NCI-H2081 (cell line): ENCODE measurements at places on chromosomes 13 and 19.

DNA sequence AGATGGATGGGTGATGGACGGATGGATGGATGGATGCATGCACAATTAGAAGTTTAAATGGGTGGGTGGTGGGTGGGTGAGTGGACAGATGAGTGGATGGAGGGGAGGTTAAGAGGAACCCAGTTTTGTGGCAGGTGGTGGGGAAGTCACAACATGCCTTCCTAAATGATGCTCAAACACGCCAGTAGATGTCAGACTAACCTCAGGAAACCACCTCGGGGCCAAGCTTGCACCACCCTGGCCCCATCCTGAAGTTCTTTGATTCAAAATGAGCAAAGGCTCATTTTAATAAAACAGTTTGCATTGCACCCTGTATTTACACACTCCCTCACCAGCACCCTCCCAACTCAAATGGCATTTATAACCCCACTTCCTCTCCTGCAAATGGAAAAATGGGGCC is 91.4 kb upstream of the CACNA1A start:
- DNase-seq: peak; percentile 86

- DNase-seq: no peak
Measured at GRCh38 chr13:58004751-58005150, 373.2 kb downstream of the PCDH17 start.

DNA sequence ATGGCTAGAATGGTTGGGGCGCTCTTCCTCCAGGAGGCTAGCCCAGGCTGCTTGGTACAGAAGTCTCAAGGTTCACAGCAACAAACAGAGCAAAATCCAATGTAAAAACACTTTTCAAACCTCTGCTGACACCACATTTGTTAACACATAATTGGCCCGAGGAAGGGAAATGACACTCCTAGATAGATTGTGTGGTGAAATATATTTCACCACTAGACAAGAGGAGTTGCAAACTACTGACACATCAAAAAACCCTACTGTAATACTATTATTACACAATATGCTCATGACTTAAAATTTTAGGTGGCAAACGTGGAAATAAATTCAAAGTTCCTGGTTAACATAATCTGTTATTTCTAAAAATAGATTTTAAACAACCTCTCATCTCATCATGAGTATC is 643.6 kb downstream of the PCDH9 start:
- DNase-seq: no peak

- no peak for DNase-seq
Measured at GRCh38 chr19:48518207-48518606, 6.6 kb upstream of the LMTK3 start.

DNA sequence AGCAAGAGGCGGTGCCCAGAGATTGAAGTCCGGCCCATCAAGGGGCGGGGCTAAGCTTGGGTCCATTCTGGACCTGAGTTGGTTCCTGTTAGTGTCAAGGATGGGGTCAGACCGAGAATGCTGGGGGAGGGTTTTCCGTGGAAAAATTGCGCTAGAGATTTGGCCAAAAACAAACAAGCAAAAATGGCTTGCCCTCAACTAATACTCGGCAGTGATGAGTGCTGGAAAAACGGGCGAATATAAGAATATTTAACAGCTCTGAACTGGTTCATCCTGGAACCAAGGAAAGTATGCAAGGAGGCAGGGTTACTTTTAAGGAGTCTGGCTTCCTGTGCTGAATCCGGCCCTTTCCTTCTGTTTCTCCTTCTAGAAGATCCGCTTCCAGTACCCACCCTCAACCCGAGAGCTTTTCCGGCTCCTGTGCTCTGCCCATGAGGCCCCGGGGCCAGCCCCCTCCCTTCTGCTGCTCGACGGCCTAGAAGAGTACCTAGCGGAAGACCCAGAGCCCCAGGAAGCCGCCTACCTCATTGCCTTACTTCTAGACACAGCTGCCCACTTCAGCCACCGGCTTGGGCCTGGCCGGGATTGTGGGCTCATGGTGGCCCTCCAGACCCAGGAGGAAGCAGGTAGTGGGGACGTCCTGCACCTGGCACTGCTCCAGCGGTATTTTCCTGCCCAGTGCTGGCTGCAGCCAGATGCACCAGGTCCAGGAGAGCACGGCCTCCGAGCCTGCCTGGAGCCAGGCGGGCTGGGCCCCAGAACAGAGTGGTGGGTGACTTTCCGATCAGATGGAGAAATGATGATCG is 880 bp downstream of the SWSAP1 start:
- DNase-seq: peak; percentile 68

- no peak for DNase-seq
Measured at GRCh38 chr19:6041071-6041470, 63.1 kb upstream of the RANBP3 start.

- no peak for DNase-seq
Measured at GRCh38 chr13:112802802-112803195, 113.0 kb downstream of the ATP11A start.

DNA sequence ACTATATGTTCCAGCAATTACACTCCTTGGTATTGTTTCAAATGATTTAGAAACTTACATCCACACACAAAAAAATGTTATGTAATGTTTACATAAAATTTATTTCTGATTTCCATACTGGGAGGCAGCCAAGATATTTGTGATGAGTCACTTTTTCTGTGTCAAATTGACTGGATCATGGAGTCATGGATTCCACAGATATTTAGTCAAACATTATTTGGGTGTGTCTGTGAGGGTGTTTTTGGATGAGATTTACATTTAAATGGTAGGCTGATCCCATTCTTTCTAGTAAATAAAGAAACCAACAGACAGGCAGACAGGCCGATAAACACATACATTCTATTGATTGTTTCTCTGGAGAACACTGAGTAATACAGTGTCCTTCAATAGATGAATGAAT is 562.8 kb downstream of the SLITRK6 start:
- DNase-seq: peak; percentile 3

DNA sequence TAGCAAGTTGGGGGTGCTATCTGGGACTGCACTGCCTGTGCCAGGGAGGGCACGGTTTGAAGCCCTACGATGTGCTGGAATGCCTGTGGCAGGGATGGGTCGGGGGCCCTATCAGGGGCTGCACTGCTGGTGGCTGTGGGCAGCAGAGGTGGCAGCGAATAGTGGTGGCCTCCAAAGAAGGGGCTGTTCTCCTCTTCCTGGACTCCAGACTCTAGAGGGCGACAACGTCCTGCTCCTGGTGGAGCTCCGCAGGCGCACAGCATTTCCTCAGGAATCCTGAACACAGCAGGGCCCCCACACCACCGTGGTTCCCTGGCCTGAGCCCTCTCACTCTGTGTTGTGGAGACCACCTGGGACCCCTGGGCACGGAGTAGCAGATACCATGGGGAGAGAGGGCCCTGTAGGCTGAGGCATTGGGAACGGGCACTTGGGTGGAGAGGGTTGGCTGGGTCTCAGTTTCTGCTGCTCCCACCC is 145.6 kb downstream of the TNFRSF19 start:
- no peak for DNase-seq

DNA sequence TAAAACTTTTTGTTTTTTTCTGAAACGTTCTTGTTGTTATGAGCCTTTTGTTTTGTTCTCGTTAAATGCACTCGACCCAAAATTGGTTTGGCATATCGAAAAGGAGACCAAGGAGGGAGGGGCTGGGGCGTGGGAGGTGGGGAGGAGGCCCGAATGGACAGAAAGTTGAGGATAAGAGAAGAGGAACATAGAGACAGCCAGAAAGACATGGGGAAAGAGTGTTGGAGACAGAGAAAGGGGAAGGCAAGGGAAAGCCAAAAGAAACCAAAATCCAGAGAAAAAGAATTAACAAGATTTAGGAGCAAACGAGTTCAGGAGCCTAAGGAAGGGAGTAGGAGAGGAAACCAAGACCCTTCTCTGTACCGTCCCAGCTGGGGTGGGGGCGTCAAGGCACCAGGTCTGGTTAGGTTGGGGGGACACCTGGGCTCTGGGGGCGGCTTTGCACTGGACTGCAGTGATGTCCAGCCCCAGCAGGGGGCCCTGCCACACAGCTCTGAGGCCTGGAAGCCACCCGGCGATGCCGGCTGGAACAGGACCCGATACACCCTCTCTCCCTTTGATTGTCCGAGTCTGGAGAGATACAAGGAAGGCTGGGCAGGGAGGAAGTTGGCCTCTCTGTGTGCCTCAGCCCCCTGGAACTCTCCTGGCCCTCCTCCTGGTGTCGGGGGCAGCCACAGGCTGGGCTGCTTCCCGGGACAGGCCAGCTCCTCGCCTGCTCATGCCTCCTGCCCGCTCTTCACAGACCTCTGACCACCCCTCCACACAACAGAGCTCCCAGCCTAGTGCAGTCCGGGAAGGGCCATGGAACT is 11.6 kb upstream of the ASF1B start:
- DNase-seq: no peak

- no peak for DNase-seq
Measured at GRCh38 chr13:111919286-111919685, 147.7 kb upstream of the SOX1 start.

GRCh38 chr19:2236314-2237050 is at the start of the genes PLEKHJ1 and SF3A2:
TSS of gene PLEKHJ1 (minus strand) at chr19:2236329. CDS start at chr19:2236248, 81 bp downstream.
TSS of gene SF3A2 (plus strand) at chr19:2236824. CDS start at chr19:2243419, 6,595 bp downstream.
- peak; percentile 97 for DNase-seq

DNA sequence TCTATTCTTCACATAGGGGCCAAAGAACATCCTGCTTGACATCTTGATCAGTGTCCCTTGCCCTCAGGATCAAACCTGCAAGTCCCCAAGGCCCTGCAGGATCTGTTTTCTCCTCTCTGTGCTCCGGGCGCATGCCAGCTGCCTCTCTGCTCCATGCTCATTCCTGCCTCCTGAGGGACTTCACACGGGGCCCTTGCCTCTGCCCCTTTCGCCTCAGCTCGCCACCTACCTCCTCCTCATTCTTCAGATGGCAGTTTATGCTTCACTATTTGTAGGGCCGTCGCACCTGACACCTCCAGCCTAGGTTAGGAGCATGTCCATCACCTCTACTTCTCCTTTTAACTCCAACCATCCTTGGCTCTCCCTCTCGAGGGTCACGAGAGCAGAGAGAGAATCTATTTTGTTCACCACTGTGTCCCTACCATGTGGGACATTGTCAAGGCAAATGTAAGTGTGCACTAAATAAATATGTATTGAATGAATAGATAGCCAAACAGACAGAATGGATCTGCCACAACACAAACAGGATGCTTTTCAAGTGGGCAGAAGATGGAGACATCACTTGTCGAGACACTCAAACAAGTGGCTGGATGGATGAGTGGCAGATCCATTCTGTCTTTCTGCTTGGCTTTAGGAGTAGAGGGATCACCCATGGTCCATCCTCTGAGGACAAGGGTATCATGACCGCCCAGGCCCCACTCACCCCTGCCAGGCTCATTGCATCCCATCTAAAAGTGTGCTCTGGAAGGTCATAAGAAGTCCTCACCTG is 29.6 kb downstream of the ACTN4 start:
- DNase-seq: no peak

GRCh38 chr13:106768991-106769390 is 201.1 kb upstream of the ARGLU1 start:
- DNase-seq: no peak
